ENCODE measurements at places on chromosomes 12 and 14.

- no peak for DNase-seq
Measured at GRCh38 chr14:39417014-39417413, 15.2 kb downstream of the FBXO33 start.

- DNase-seq: no peak
Measured at GRCh38 chr12:107646436-107646835, 39.2 kb upstream of the PWP1 start.

DNA sequence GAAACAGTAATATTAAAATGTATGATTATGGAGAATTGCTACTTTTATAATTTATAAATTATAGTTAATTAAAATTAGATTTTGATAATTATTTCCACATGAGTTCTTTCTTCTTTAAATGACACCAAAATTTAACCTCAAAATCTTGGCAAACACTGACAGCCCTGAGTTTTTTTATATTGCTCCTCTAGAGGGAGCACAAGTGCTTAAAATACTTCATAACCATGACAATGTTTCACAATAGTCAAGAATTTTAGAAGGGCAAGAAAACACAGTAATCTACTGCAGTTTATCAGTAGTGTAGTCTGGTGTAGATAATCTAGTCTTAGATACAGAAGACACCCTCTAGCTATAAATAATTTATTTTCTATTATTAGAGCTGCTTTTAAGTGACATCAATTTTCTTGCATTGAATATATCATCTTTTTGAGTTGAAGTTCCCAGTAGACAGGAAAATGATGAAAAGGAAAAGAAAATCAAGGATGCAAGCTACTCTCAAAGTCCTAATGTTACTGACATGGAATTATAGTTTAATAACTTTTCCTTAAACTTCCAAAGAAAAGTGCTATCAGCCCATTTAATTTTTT lies 14.3 kb upstream of the PTGER2 start:
- DNase-seq: no peak

- DNase-seq: no peak
Measured at GRCh38 chr12:130667421-130667960, 48.6 kb downstream of the RIMBP2 start.

GRCh38 chr12:68587448-68587873 lies 23.2 kb upstream of the RAP1B start:
- no peak for DNase-seq

Measured in activated CD4-positive, alpha-beta T cell treated with anti-CD3 and anti-CD28 coated beads for 4 hours (primary cell).